GF-D8 (cell line): ENCODE measurements at places on chromosomes 7 and 10.

DNA sequence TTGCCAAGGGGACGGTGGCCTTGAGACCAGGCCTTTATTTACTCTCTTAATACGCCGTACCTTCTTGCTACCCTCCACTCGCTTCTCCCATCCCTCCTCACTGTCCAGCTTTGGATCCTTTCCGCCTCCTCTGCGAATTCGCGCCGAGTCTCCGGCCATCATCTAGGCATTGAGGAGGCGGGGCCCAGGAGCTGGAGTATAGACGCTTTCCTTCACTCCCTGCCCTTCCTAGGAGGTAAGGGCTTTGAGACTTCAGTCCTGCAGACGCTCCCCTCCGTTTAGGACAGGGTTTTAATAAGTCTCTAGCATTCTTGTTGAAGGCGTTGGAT lies 538 bp downstream of the TFAM start:
- DNase-seq = no peak

GRCh38 chr7:18455606-18456005 lies 39.9 kb upstream of the HDAC9 start:
- no peak for DNase-seq

DNA sequence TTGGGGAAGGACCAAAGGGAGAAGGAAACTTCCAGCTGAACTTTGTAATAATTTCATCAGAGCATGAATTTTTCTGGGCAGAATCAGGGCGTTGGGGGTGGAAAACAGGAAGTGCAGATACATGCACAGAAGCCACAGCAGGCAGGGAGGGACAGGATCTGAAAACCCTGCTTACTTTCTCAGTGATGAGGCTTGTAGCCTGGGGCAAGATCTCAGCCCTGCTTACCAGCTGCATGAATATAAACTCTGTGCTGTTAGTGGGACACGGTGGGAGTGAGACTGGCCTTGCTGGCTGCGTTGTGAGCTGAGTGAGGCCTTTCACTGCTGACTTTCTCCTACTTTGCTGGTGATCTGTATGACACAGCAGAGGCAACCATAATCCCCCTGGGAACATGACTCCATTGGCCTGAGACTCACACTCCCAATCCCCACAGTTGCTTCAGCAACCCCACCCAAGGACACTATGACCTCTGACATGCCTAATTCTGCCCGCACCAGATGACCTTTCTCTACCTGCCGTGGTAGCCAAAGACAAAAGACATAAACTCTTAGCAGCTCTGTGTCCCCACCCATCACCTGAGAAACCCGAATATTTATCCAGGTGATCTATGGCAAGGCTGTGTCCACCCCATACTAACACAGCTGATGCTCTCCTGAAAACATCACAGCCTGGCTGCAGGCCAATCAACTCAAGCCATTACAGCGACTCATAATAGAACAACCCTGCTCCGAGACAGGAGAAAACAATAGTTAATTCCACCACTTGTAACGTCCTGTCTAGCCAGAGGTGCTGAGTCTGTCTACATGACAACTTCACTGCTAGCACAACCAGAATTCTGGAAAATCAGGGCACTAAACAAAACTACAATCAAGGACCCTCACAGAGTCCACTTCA lies 190.7 kb upstream of the CHRM2 start:
- no peak for DNase-seq

- DNase-seq = no peak
These were observed 19.6 kb upstream of the PRKAG2 start for GRCh38 chr7:151896486-151896885.

- peak; percentile 36 for DNase-seq
These were observed 21.6 kb downstream of the RBM28 start for GRCh38 chr7:128322040-128322643.

DNA sequence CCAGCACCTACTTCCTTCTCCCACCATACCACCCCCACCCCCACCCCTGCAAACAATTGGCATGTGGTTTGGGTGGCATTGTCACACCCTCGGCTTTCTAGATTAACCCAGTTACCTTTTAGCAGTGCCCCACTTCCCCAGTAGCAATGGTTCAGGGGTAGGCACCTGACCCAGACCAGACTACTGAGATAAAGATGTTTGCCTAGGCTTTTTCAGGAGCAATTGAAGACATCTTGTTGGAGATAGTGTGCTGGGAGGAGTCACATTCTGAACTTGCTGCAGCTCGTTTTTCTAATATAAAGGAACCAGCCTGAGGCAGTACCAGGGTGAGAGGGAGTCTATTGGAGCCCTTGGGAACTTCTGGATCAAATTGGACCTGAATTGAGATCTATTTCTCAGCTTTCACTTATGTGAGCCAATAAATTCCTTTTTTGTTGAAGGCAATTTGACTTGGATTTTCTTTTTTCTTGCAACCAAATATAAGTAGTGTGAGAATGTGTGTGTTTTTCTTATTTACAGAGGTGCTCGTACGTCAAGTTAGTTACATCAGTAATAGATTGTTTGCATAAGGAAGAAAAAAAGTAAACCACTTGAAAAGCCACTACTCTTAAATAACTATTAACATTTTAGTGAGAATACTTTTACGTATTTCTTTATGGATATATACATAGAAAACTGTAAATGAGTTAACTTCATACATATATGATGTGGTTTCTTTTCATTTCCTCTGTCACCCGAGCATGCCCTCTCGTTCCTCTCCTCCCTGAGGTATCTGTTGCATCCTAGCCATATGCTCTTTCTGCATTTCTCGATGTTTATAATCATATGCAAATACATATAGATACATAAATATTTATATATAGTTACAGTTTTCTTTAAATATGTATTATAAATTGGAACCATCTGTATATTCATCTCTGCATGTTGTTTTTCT lies 38.0 kb downstream of the RAB18 start:
- no peak for DNase-seq

- DNase-seq = peak; percentile 16
These were observed 129.3 kb downstream of the MYOF start for GRCh38 chr10:93352638-93353383.

GRCh38 chr7:71976645-71977044 lies 435.5 kb downstream of the CALN1 start:
- no peak for DNase-seq

GRCh38 chr7:29084832-29085231 lies 61.5 kb downstream of the CPVL start:
- DNase-seq = no peak

GRCh38 chr7:39749177-39749576 lies 125.8 kb downstream of the RALA start:
- DNase-seq = no peak

DNA sequence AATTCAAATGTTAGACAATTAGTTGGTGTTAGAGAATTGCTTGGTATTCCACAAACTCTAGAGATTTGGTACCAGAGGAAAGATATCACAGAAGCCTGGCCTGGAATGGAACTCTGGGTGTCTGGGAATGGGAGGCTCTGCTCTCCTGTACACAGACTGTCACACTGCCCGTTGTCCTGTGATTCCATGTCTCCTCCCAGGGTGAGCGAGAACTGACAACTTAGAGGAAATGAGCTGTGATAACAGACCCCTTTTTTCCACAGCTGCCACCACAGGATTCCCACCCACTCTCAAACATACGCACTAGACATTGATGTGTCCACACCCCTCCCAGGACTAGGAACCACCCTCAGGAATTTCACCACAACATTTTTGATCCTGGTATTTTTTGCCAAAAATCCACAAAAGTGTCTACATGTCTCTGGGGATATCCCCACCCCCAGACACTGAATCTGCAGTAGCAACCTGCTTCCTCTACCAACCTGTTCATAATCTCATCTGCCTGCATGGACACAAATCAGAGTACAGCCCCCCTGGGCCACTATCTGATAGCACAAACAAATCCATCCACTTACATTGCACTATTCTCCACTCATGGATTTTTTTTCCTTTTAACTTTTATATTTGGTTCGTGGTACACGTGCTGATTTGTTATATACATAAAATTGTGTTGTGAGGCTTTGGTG lies 4.7 kb downstream of the ZNF273 start:
- DNase-seq = no peak

GRCh38 chr10:80277567-80278250 lies 11.7 kb downstream of the MAT1A start:
- DNase-seq = no peak
